Sigmoid colon (tissue), 7 donors: ENCODE measurements at places on chromosomes 16 and 17. TPM values are rescaled to one million over a fixed set of nuclear protein-coding genes. Genes with fewer than 3 reads are reported as not detected.

- DNase-seq, result peak; percentile 91
Observed at GRCh38 chr17:57935833-57936807, 19.1 kb downstream of the CUEDC1 start.

Gene NAGS
- total RNA-seq, result 0.55 TPM

GRCh38 chr17:35568561-35568960 lies 7.9 kb upstream of the SLFN14 start:
- no peak for DNase-seq

Gene SPATA32
- total RNA-seq, result not detected

DNA sequence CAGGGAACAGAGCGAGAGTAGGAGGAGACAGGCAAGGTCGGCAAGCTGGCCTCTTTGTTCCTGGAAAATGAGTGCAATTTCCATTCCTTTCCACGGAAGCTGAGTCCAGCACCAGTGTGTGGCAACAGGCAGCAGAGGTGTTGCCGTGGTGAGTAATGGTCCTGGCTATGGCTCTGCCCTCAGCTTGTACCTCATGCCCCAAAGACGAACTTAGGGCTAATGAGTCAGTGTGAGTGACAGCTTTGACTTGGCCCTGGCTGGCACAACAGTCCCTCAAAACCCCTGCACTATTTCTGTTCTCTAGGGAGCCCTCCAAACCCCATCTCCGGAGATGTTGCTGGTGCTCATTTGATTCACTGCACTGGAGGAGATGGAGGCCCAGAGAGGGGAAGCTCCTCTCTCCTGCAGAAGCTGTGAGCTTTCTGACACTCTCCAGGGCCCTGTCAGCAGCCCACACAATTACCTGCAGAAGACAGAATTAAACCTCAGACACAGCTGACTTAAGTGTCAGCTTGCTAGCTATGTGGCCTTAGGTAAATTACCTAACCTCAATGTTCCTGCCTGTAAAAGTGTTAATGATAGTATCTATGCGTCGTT lies 129.9 kb downstream of the TMEM132E start:
- no peak for DNase-seq

DNA sequence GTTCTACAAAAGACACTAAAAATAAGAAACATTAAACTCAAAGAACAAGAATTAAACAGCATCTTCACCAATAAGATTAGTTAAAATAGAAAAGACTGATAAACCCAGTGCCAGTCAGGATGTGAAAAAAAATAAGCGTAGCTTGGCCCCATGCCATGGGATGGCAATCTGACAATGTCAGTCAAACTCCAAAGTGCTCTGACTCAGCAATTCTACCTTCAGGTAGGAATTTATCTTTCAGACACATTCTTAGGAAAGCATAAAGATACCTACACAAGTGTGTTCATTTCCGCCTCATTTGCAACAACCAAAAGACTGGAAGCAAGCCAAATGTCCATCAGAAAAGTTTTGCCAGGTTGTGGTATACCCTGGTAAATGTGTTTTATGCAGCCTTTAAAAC lies 9.1 kb upstream of the MPO start:
- DNase-seq, result no peak

DNA sequence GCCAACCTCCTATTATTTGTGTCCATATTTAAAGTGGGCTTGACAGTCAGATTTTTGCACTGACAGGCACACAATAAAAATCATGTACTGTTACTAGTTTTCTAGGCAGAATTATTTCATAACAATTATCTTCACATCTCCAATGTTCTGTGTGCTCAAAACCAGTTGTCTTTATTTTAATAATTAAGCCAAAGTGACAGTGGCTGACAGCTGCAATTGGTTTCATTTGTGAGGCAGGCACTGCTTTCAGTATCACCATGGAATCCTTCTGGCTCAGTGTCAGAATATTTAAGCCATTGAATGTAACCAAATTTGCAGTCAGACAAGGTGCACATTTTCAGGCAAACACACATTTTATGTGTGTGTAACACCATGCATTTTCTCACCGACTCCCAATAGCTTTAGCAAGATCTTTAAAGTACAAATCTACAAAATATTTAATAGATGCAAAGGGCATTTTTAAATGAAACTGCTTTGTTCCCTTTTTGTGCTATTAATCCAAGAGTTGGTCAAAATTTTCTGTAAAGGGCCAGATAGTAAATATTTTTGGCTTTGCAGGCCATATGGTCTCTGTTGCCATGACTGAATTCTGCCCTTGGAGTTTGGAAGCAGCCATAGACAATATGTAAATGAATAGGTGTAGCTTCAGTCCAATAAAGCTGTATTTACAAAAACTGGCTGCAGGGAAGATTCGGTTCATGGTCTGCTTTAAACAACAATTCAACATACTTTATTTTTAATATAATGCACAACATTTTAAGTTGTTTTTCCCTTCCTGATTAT lies 486.0 kb downstream of the KCNJ2 start:
- DNase-seq, result no peak

DNA sequence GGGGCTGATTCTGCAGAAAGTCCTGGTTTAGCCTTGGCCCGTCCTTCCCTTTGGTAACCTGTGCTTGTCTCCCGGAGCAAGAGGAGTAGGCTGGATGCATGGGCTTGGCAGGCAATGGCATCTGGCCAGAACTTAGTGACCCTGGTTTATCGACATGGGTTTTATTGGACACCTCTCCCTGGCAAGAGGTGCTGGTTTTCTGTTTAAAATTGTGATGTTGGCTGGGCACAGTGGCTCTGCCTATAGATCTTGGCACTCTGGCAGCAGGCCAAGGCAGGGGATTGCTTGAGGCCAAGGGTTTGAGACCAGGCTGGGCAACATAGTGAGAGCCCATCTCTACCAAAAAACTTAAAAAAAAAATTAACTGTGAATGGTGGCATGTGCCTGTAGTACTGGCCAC lies 31.2 kb downstream of the SLC12A3 start:
- DNase-seq, result no peak

DNA sequence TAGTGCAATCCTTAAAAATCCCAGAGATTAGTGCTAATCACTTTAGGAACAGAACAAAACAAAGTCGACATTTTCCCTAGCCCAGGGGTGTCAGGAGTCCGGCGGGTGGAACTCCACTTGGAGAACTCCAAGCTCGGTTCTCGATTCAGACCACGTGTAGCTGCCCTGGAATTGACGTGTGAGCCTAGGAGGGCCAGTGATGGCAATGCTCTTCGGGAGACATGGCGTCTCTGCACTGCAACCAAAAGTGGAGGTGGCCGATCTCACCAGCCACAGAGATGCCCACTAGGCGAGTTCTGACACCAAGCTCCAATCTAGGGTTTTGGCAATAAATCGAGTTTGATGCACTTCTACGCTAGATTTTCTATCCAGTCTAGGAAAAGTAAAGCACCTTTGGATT lies 17.6 kb downstream of the MAP1LC3B start:
- peak; percentile 36 for DNase-seq

GRCh38 chr17:38867179-38867967 lies 2.5 kb upstream of the LASP1 start:
- DNase-seq, result peak; percentile 80
